ENCODE measurements at places on chromosomes 11 and 22. TPM values are rescaled to one million over a fixed set of nuclear protein-coding genes. Genes with fewer than 3 reads are reported as not detected.

Gene CARD18
- total RNA-seq, result not detected

Gene WBP2NL
- 1.8 TPM for total RNA-seq

Gene HPX
- 2.4 TPM for total RNA-seq

Gene CSF2RB
- total RNA-seq, result 35.9 TPM

Measured in spleen (tissue), 13 donors.